ENCODE measurements at places on chromosomes 11 and 22.

GRCh38 chr11:118922745-118923627 lies 2.7 kb downstream of the BCL9L start:
- no peak for DNase-seq

- no peak for DNase-seq
These were observed 10.6 kb downstream of the SNX32 start for GRCh38 chr11:65844231-65844872.

DNA sequence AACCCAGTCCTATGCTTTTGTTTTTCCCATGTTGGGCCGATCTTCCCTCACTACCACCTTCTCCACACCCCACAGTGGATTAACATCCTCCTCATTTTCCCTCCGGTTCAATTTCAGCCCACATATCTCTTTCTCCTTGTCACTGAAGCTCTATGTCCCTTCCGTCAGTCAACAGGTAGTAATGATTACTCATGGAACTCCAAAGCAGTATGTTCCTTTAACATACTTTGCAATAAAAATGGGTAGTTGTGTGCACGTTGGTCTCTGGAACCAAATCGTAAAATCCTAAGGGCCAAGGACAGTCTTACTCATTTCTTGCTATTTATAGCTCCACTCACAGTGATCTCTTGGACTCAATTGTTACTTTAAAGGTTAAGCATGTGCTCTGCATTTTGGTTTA lies 20.2 kb downstream of the AMOTL1 start:
- DNase-seq: no peak

DNA sequence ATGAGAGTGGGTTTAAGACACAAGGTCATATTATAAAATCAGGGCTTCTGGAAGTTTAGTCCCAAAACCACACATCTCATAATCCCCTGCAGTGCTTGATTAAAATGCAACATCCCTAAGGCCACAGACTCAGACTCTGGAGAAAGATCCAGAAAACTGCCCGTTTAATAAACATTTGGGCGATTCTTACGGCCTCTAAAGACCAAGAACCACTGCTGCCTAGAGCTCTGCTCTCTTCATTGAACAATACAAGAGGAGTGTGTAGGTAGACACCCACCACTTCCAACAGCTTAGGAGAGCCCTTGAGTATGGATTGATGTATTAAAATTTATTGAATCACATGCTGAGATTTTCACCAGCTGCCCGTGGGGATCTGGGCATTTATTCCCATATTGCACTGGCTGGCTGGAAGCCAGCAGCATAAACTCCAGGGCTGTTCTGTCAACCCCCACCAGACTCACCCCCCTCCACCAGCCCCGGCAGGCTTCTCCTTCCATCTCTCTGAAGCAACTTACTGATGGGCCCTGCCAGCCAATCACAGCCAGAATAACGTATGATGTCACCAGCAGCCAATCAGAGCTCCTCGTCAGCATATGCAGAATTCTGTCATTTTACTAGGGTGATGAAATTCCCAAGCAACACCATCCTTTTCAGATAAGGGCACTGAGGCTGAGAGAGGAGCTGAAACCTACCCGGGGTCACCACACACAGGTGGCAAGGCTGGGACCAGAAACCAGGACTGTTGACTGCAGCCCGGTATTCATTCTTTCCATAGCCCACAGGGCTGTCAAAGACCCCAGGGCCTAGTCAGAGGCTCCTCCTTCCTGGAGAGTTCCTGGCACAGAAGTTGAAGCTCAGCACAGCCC lies 749 bp upstream of the BEST1 start:
- no peak for DNase-seq

DNA sequence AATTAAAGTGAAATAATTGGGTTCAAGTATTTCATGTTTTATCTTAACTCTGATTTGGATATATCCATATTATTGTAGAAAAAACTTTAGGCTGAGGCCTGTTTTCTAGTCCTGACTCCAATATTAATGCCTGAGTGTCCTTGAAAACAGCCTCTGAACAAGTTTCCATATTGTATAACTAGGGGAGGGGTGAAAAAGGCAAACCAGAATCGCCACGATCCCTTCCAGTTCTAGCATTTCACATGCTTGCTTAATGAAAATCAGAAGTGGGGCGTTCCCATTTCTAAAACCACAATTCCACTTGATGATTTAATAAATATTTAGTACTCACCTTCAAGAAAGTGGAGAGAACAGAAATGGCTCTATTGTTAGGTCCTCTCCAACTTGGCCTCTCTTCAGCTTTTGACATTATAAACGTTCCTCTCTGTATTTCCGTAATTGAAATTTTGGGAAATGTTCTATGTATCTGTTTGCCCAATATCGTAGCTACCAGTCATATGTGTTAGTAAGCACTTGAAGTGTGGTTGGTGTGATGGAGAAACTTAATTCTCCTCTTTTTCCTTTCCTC lies 561.4 kb upstream of the CCDC90B start:
- DNase-seq: no peak

DNA sequence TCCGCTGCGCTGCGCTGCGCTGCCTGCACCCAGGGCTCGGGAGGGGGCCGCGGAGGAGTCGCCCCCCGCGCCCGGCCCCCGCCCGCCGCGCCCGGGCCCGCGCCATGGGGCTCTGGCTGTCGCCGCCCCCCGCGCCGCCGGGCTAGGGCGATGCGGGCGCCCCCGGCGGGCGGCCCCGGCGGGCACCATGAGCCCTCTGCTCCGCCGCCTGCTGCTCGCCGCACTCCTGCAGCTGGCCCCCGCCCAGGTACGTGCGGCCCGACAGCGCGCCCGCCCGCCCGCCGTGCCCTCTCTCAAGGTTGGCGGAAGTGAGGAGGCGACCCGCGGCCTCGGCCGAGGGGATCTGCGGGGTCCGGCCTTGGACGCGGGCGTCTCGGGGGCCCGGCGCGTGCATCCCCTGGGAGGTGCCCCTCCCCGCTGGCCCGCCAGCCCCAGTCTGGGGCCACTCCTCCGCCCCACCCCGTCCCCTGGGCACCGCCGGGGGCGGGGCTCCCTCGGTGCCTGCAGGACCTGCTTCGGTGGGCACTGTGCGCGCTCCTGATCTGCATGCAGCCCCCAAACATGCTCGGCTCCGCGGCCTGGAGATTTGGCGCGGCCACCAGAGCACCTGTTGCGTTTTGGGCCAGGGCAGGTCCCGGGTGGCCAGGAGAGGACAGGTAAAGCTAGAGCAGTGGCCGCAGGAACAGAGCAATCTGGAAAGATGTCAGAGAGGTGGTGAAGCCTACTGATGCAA lies 429 bp downstream of the VEGFB start:
- no peak for DNase-seq

- DNase-seq: no peak
These were observed 13.1 kb downstream of the USP2 start for GRCh38 chr11:119368121-119369034.

- DNase-seq: no peak
These were observed 938 bp downstream of the FXYD6 start for GRCh38 chr11:117875382-117876058.

DNA sequence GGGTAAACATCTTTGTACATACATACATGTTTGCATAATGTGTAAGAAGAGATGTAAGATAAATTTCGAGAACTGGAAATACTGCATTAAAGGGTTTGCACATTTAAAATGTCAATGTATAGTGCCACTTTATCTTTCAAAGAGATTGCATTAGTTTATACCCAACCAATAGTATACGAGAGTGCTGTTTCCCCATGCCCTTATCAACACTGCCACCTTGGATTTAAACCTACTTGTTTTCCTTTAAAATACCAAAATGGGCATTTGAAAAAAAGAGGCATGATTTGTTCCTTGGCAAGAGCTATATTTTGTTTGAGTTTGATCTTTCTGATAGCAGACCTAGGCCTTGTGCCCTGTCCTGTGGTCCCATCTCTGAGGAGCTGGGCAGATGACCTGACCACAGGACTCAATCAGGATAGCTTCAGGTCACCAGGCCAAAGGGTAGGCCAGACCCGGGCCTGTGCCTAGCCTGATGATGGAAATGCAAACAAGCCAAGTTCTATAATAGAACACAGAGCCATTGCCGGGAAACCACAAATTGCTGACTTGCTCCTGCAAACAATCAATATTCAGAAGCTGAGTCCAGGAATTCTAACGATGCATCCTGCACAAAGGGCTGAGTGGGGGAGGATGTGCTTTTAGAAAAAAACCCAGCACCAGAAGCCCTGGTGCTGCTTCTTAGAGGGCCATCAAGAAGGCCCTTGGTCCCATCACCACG lies 16.9 kb upstream of the ALG8 start:
- DNase-seq: no peak

DNA sequence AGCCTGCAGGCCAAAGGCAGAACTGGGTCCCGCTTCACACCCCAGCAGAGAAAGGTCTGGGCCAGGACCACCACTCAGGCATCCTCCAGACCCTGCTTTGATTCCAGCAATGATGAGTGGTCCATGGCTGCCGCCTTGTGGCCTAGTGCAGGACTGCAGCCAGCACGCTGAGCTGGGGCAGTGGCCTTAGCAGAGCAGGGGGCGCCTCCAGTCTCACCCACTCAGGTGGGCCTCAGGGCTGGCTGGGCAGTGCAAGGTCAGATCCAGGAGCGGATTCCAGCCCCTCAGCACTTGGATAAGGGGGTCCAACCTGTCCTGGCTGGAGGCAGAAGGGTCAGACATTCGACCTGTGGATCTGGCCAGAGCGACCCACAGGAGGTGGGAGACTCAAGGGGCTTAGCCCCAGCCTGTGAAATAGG lies 9.6 kb upstream of the PDE2A start:
- DNase-seq: peak; percentile 66

- no peak for DNase-seq
These were observed 48.9 kb downstream of the FAR1 start for GRCh38 chr11:13717331-13717730.

DNA sequence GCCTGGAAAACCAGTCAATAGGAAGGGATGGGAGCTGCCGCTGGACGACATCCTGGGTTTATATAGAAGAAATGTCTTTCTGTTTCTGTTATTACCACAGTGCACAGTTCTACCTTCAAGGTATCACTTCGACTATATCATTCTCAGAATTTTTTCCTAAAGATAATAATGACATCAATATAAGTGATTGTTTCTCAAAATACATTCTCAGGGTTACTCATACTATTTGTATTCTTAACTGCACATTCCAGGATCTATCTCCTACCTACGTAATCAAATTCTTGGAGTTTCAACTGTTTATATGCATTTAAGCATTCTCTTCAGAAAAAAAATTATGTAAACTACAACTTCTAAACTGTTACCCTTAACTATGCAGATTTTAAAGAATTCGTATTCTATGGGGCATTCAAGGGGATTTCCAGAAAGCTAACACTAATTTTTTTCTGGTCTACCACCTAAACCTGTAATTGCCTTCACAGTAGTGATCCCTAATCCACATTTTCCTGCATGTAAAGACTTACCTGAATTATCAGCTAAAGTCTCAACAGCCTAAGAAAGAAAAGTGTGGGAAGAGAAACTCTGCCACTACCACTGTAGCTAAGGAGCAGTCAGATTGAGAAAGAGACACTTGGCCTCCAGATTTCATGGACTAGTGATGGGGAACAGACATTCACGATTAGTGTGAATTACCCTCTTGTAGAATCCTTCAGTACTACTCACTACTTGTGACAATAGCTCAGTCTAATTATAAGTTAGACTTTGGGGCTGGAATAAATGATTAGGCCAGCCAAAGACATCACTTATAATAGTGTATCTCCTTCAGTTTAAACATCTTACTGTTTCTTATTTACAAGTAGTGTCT lies at the start of gene OR51B5:
Gene OR51B5 (minus strand): TSS at position 51 of the 862 bp plus-strand sequence. CDS start 0 bp downstream, at position 51.
- DNase-seq: no peak

- DNase-seq: peak; percentile 23
These were observed 629 bp downstream of the PSMA1 start for GRCh38 chr11:14519597-14519916.

GRCh38 chr11:68691402-68691784 lies 7.0 kb downstream of the GAL start:
- DNase-seq: no peak

- DNase-seq: no peak
These were observed 7.8 kb downstream of the APOL5 start for GRCh38 chr22:35725521-35725920.

DNA sequence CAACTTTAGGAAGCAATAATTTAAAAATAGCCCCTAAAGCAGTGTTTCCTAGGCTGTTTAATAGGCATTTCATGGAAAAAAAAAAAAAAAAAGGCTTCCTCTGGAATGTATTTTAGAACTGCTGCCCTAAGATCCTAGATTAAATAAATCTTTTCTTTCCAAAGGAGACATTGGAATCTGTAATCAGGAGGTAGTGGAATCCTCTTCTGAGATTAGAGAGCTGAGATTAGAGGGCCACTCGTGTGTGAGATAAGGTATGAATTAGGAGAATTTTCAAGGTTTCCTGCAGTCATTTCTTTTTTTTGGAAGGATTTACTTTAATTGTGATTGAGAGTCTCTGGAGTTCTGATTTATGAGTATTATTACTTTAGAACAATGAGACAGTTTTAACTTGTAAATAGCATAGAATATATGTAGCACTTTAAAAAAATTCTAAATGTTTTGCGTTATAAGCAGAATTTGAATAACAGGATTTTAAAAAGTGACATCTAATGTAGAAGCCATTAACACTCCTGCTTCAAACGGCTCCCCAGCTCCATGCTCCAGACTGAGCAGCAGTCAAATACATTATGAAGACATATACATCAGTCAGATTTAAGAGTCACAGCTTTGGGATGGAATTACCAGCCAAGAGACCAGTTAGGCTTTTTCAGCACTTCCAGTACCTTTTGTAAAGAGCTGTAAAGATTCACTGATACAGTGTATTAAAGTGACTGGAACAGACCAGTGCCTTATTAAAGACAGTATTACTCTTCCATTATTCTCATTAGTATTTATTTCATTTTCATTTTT lies 5.0 kb downstream of the EED start:
- DNase-seq: no peak

- no peak for DNase-seq
These were observed 24.5 kb upstream of the CABP7 start for GRCh38 chr22:29695129-29695926.

DNA sequence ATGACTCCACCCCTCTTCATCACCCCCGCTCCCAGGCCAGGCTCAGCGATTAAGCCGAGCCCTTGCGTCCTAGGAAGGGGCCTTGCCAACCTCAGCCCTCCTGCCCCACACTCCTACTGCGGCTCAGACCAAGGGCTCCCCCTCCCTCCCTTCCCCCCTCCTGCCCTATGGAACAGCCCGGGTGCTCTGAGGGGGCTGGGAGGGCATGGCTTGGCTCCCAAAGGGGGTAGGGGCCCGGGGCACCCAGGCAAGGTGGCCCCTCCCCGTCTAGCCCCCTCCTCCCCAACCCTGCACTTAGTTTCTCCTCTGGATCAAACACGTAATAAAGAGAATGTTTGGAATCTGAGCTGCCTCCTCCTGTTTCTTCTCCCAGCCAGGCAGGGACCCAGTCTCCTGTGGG lies 6.3 kb downstream of the RCOR2 start:
- no peak for DNase-seq

GRCh38 chr11:65310736-65311135 lies 3.9 kb upstream of the CDC42EP2 start:
- no peak for DNase-seq

DNA sequence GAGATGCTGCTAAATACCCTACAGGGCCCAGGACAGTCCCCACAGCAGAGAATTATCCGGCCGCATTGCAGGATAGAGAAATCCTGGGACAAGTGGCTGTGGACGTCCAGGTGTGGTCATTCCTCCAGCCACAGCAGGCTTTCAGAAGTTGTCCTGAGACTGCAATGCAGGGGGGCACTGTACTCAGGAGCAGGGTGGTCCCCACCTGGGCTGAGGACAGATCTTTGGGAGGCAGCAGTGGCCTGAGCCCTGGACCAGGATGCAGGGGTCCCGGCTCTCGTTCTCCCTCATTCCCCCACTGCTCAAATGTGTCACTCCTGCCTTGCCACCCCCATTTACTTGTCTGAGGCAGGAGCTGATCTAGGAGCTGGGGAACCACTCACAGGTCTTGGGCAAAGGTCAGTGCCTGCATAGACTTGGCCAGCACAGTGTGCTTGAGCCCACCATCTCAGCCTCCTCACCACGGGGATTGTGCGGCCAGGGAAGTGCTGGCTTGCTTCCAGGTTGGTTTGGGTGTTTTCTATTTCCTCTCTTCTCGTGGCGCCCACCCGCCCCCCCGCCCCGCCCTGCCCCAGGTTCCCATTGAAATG lies 15.3 kb downstream of the LINC01488 start:
- DNase-seq: no peak

Measured in activated T-cell treated with anti-CD3 and anti-CD28 coated beads for 48 hours (primary cell).